GM12878 (cell line): ENCODE measurements at places on chromosomes 6 and 20.

GRCh38 chr6:79632580-79632979 lies 1.5 kb downstream of the SH3BGRL2 start:
- H3K4me1 ChIP-seq, result no peaks in the 10 kb centered on the region
- H3K27ac ChIP-seq, result no peak overlapping the region
- DNase-seq, result no peak
- no peaks in the 10 kb centered on the region for H3K36me3 ChIP-seq

- H3K4me1 ChIP-seq, result no peaks in the 10 kb centered on the region
- DNase-seq, result no peak
- H3K4me3 ChIP-seq, result no peak overlapping the region
Measured at GRCh38 chr6:146866731-146867414, 268.1 kb downstream of the ADGB start.

DNA sequence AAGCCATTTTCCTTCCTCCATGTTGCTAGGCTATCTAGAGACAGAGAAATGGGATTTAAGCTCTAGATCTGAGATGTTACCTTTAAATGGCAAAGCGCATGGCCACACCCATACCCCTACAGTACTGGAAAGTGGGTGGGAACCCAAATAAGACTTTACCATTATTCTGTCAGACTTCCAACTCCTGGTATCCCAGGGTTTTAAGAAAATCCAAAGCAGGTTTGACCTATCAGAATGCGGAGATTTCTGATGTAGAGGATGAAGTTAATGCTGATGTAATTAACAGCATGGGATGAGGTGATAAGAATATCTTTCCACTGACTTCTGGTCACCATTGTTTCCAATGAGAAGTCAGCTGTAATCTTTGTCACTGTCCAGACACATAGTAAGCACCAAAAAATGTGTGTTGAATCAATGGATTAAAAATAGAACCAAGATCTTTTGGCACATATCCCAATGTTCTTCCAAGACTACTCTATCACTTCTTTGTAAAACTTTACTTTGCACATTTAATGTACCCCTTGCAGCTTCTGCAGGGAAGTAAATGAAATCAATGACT lies 140.8 kb upstream of the INSM1 start:
- H3K4me3 ChIP-seq, result no peak overlapping the region
- H3K36me3 ChIP-seq, result no peaks in the 10 kb centered on the region
- H3K4me1 ChIP-seq, result no peaks in the 10 kb centered on the region
- no peaks in the 10 kb centered on the region; the same call in 1 of the 2 replicates for H3K27me3 ChIP-seq
- no peak overlapping the region for H3K27ac ChIP-seq
- no peak for DNase-seq

DNA sequence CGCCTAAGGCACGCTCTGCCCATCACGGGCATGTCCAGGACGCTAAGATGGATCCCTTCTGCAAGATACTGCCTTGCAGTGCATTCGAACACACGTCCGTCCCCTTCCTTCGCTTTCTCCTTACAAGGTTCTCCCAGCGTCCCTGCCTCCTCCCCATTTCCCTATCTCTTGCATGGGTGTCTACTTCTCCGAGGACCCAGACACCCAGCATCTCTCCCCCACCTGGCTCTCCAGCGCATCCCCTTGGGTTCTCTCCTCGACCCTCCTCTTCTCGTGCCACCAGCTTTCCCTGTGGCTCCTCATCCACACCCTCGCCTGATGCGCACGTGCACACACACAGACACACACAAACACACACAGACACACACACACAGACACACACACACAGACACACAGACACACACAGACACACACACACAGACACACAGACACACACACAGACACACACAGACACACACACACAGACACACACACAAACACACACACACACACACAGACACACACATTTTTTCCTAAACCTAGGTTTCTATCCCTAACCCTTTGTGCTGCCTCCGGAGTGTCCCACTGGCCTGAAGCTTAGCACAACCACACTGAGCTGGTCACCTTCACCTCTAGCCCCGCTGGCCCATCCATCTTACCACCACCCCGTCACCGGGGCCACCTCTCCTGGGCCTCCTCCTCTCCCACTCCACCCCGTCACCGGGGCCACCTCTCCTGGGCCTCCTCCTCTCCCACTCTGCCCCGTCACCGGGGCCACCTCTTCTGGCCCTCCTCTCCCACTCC lies 31.9 kb downstream of the ANKRD60 start:
- no peaks in the 10 kb centered on the region for H3K4me1 ChIP-seq
- no peak overlapping the region for H3K27ac ChIP-seq
- DNase-seq, result no peak
- no peak overlapping the region for H3K4me3 ChIP-seq
- H3K27me3 ChIP-seq, result peaks cover under 1% of the 10 kb centered on the region; the same call in 1 of the 2 replicates

- DNase-seq, result no peak
- no peaks in the 10 kb centered on the region for H3K36me3 ChIP-seq
- H3K27ac ChIP-seq, result no peak overlapping the region
- no peaks in the 10 kb centered on the region for H3K27me3 ChIP-seq
- H3K4me3 ChIP-seq, result no peak overlapping the region
Measured at GRCh38 chr6:106579281-106579680, 50.0 kb downstream of the RTN4IP1 start.

DNA sequence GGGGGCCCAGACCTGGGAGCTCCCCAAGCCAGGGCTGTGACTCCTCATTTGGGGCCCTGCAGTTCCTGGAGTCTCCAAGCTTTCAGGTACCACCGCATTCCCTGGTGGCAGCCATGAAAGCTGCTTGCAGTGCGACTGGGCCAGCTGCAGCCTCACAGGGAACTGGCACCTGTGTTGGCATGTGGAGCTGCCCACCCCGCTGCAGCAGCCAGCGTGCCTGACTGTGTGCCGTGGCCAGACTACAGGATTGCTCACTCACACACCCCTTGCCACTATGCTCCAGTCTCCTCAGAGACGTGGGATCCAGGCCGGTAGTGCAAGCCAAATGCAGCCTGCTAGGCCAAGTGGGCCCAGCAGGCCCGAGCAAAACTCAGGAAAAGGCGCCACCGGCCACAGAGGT lies 450.7 kb downstream of the COL12A1 start:
- H3K27ac ChIP-seq, result no peak overlapping the region
- DNase-seq, result no peak
- no peak overlapping the region for H3K4me3 ChIP-seq
- H3K4me1 ChIP-seq, result no peaks in the 10 kb centered on the region
- H3K36me3 ChIP-seq, result no peaks in the 10 kb centered on the region
- H3K27me3 ChIP-seq, result no peaks in the 10 kb centered on the region

DNA sequence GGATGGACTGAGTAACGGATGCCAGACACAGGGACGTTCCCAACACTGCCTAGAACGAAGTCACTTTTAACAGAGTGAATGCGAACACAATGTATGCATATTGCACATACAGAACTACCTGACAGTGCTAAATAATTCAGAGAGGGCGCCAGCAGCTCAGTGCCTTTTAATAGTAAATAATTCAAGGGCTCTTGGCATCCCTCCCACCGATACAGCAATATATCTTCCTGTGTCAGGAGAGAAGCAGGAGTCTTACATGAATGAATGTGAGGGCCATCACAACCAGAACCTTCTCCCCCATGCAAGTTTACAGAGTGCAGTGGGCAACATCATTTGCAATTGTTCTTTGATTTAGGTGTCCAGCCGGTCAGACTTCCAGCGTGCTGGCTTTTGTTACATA lies 88.4 kb upstream of the KCNG1 start:
- no peak overlapping the region for H3K27ac ChIP-seq
- H3K4me3 ChIP-seq, result no peak overlapping the region
- 0 out of 2 replicates have a peak, but pooled peaks cover 3% of the 10 kb centered on the region for H3K27me3 ChIP-seq
- no peaks in the 10 kb centered on the region for H3K4me1 ChIP-seq

- peak overlapping the region; percentile 13; the same call in 1 of the 2 replicates for H3K27ac ChIP-seq
- H3K4me3 ChIP-seq, result no peak overlapping the region
- H3K27me3 ChIP-seq, result no peaks in the 10 kb centered on the region
Measured at GRCh38 chr6:34585108-34585507, 29.0 kb upstream of the SPDEF start.

DNA sequence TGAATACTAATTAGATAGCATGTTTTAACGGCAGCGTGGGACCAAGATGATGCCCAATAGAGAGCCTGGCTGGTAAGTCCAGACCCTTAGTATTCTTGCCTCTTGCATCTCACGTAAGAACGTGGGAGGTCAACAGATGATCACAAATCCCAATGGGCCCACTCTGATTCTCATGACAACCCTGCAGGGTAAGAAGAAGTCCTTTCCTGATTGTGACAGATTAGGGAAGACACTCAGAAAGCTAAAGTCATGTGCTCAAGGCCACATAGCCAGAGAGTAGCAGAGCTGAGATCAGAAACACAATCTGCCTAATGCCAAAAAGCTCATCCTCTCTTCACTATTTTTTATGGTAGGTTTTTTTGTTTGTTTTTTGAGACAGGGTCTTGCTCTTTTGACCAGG lies 103.8 kb downstream of the RALGAPA2 start:
- no peaks in the 10 kb centered on the region for H3K36me3 ChIP-seq
- no peaks in the 10 kb centered on the region for H3K27me3 ChIP-seq
- H3K4me1 ChIP-seq, result peaks cover 7% of the 10 kb centered on the region
- no peak for DNase-seq

DNA sequence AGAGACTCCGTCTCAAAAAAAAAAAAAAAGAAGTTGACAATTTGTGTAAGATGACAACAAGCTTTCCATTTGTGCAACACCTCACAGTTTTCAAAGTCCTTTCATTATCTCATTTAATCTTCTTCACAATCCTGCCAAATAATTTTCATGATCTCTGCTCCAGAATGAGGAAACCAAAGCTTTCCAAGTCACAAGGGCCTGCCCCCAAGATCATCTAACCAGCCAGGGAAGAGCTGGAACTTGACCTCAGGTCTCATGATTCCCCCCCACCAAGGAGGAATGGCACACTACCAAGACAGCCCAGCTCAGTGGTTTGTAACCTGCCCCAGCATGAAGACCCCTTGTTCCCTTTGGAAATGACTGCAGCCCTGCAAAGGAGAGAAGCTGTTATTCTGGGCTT lies 74.0 kb upstream of the PIM1 start:
- H3K36me3 ChIP-seq, result no peaks in the 10 kb centered on the region
- no peaks in the 10 kb centered on the region for H3K27me3 ChIP-seq
- no peak overlapping the region for H3K4me3 ChIP-seq
- H3K4me1 ChIP-seq, result peaks cover 7% of the 10 kb centered on the region
- no peak overlapping the region for H3K27ac ChIP-seq

- H3K4me3 ChIP-seq, result no peak overlapping the region
- no peak for DNase-seq
- peaks cover 22% of the 10 kb centered on the region for H3K4me1 ChIP-seq
- peaks cover 2% of the 10 kb centered on the region; the same call in 1 of the 2 replicates for H3K36me3 ChIP-seq
- no peak overlapping the region for H3K27ac ChIP-seq
Measured at GRCh38 chr20:35908007-35908406, 46.3 kb downstream of the SCAND1 start.

DNA sequence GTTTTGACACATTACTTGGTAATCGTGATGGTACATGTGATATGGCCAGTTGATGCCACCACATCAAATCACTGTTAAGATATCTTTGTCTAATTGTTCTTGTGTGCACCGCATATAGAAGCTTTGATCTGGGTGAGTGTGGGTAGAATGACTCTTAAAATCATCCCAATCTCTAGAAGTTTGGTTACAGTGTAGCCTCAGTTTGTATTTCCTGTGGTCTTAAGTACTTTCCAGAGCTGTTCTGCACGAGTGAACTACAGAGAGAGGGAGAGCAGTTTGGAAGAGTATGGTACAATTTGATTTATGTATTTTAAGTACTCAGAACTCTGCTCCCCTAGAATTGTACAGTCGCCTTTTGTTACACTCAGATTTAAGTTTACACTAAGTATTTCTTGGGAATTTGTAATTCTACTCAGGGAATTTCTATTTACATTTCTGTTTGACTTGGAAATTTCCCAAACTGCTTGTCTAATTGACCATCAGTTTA lies 37.5 kb downstream of the SNX9 start:
- no peak for DNase-seq
- no peak overlapping the region for H3K27ac ChIP-seq
- no peak overlapping the region for H3K4me3 ChIP-seq
- H3K36me3 ChIP-seq, result no peaks in the 10 kb centered on the region
- peaks cover 3% of the 10 kb centered on the region; the same call in 1 of the 2 replicates for H3K27me3 ChIP-seq
- no peaks in the 10 kb centered on the region for H3K4me1 ChIP-seq

- DNase-seq, result peak; percentile 13
- H3K36me3 ChIP-seq, result no peaks in the 10 kb centered on the region
- H3K4me3 ChIP-seq, result no peak overlapping the region
- H3K27me3 ChIP-seq, result no peaks in the 10 kb centered on the region
Measured at GRCh38 chr6:85923013-85923430, 280.3 kb upstream of the SYNCRIP start.

GRCh38 chr20:8057871-8058270 lies 38.3 kb upstream of the TMX4 start:
- DNase-seq, result no peak
- H3K36me3 ChIP-seq, result no peaks in the 10 kb centered on the region
- no peak overlapping the region for H3K4me3 ChIP-seq
- no peaks in the 10 kb centered on the region for H3K27me3 ChIP-seq
- no peaks in the 10 kb centered on the region for H3K4me1 ChIP-seq
- H3K27ac ChIP-seq, result no peak overlapping the region

DNA sequence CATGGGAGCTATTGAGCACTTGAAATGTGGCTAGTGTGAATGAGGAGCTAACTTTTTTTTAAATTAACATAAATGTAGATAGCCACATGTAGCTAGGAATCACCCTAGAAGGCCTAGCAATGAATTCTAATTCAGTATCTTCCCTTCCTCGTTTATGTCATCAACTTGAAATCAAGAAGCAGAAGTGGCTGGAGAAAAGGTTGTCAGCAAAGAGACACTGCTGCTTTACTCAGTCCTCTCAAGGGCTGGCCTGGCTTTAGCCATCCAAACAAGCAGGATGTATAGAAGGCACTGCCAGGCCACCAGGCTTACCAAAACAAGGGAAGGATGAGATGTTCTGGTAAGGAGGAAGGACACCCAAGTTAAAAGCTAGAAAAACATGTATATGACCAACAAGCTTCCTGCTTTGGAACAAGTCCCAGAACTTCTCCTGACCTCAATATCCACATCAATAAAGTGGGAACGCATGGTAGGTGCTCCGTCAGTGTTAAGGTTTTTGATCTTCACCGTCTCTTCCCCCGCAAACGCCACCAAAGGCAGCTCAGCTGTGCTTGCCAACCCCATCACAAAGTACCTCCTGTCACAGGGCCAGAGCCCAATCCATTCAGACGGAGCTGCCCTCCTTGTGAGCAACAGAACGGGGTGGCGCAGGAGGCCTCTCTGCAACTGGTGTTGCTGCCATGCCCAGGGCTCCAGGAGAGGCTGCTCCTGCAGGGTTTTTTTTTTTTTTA lies 235.8 kb upstream of the RIN2 start:
- H3K4me1 ChIP-seq, result 0 out of 2 replicates have a peak, but pooled peaks cover 2% of the 10 kb centered on the region
- H3K27me3 ChIP-seq, result no peaks in the 10 kb centered on the region
- H3K27ac ChIP-seq, result no peak overlapping the region
- H3K36me3 ChIP-seq, result no peaks in the 10 kb centered on the region
- no peak for DNase-seq

- H3K4me3 ChIP-seq, result no peak overlapping the region
- H3K36me3 ChIP-seq, result no peaks in the 10 kb centered on the region
- no peak overlapping the region for H3K27ac ChIP-seq
- no peaks in the 10 kb centered on the region for H3K4me1 ChIP-seq
- no peak for DNase-seq
Measured at GRCh38 chr6:101413773-101414172, 20.3 kb downstream of the GRIK2 start.

GRCh38 chr6:119957195-119957594 lies 607.6 kb upstream of the MAN1A1 start:
- H3K27ac ChIP-seq, result no peak overlapping the region
- no peaks in the 10 kb centered on the region for H3K27me3 ChIP-seq
- H3K4me3 ChIP-seq, result no peak overlapping the region
- H3K4me1 ChIP-seq, result no peaks in the 10 kb centered on the region
- H3K36me3 ChIP-seq, result no peaks in the 10 kb centered on the region
